NK-92 treated with Interleukin-12 subunit alpha and Interleukin-12 subunit beta, amount 100 ng/mL, for 24 hours (cell line): ENCODE measurements at places on chromosomes 6 and 20.
A peak's percentile ranks its signal among the peaks of the same experiment; 100 is the strongest.

DNA sequence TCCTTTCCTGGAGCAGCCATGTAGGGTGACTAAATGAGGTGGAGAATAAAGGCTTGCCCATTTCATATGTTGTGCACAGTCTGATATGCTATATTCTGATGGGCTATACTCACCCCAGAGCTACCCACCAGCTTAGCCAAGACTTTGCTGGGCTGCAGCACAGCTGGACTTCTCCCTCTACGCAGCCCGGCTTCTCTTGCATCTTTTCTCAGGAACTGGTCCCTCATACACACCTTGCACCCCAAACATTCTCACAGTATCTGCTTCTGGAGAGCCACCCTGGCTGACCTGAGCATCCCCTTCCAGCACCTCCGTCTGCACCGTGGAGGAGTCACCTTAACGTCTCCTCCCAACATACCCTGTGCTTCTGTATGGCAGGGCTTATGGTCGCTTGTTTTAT is 150.8 kb upstream of the PMEPA1 start:
- no peak for DNase-seq

GRCh38 chr6:33838983-33839382 is 35.2 kb upstream of the MLN start:
- DNase-seq: no peak

- peak; percentile 11 for DNase-seq
Observed at GRCh38 chr20:25065625-25066338, 7.8 kb upstream of the ACSS1 start.

- no peak for DNase-seq
Observed at GRCh38 chr6:125154761-125155135, 1.2 kb downstream of the TPD52L1 start.

DNA sequence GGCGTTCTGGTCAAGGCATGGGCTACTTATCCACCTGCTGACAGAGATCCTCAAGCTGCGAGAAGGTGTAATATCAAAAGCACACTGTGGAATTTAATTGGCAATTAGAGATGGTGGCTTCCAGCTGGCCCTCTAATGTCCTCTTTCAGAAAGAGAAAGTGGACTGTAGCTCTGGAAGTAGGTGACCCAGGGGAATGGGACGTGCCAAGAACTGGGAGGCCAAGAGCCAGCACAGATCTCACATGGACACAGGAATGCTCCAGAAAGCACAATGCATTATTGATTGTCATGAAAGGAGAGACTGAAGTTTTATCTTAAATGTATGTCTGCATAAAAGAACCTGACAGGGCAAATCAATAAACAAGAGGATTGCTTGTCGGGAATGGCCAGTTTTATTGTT is 198.6 kb upstream of the CDH4 start:
- no peak for DNase-seq

GRCh38 chr6:90695316-90695715 is 108.4 kb upstream of the MAP3K7 start:
- DNase-seq: no peak

- DNase-seq: no peak
Observed at GRCh38 chr6:168343239-168344150, 23.9 kb upstream of the DACT2 start.

GRCh38 chr20:11274141-11274594 is 600.4 kb upstream of the JAG1 start:
- peak; percentile 10 for DNase-seq

GRCh38 chr20:32474717-32474966 is 110.5 kb downstream of the NOL4L start:
- DNase-seq: no peak

- no peak for DNase-seq
Observed at GRCh38 chr20:62528983-62529891, 53.4 kb upstream of the GATA5 start.

GRCh38 chr6:161694995-161695394 is 421.1 kb upstream of the AGPAT4 start:
- DNase-seq: no peak

DNA sequence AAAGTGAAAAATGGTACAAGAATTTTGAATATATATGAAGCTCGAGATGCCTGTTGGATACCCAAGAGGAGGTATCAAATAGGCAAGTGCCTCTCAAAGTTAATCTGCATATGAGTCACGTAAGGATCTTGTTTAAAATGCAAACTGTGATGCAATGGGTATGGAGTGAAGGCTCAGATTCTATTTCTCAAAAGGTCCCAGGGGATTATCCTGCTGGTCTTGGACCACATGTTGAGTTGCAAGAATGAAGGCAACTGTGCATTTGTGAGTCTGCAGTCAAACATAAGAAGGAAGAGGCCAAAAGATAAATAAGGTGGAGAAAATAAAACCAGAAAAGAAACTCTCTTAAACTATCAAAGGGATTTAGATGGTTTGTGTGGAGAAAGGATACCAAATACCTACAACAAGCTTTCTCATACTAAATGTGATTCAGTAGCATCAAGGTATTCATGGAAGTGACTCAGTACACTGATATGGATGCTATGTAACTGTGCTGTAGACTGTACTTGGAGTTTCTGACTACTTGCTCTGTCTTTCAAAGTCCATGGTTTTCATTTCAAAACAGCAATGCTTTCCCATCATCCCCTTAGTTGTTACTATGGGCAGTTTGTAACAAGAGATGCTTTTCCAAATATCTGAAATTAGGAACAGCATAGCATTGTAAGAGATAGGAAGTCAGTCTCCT is 106.3 kb downstream of the GFRAL start:
- DNase-seq: no peak

DNA sequence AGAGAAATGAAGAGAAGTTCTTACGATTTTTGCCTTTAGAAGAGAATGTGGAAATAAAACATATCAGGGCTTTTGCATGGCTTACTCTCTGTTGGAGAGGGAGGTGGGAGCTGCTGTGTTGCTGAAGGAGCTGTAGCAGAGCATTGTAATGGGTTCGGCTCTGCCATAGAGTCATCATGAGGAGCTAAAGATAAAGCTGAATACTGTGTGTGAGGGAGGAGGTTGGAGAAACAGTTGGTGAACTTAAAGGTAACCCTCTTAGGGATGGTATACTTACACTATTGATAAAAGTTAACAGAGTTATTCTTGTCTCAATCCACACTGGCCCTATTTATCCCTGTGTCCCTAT is 34.8 kb downstream of the CTNNBL1 start:
- no peak for DNase-seq
